ENCODE measurements at places on chromosomes 7 and 10. TPM values are rescaled to one million over a fixed set of nuclear protein-coding genes. Genes with fewer than 3 reads are reported as not detected.

The MMP21 gene
- polyA plus RNA-seq, result not detected

The GHITM gene
- polyA plus RNA-seq, result 172 TPM

The GCK gene
- 2.1 TPM for polyA plus RNA-seq

The LIPM gene
- not detected for polyA plus RNA-seq

The CALU gene
- 173 TPM for polyA plus RNA-seq

The TMEM213 gene
- not detected for polyA plus RNA-seq

The FXYD4 gene
- not detected for polyA plus RNA-seq

The KLF6 gene
- polyA plus RNA-seq, result 137 TPM

The CLDN3 gene
- polyA plus RNA-seq, result 1.6 TPM

The DRGX gene
- 0.04 TPM for polyA plus RNA-seq
